ENCODE measurements at places on chromosomes 1 and 21. TPM values are rescaled to one million over a fixed set of nuclear protein-coding genes. Genes with fewer than 3 reads are reported as not detected.

Gene SYT14
- total RNA-seq = 51.4 TPM

- no peak for DNase-seq
These were observed 141.5 kb upstream of the FGGY start for GRCh38 chr1:59155351-59155750.

GRCh38 chr1:162956922-162957321 lies 95.9 kb upstream of the CCDC190 start:
- no peak for DNase-seq

DNA sequence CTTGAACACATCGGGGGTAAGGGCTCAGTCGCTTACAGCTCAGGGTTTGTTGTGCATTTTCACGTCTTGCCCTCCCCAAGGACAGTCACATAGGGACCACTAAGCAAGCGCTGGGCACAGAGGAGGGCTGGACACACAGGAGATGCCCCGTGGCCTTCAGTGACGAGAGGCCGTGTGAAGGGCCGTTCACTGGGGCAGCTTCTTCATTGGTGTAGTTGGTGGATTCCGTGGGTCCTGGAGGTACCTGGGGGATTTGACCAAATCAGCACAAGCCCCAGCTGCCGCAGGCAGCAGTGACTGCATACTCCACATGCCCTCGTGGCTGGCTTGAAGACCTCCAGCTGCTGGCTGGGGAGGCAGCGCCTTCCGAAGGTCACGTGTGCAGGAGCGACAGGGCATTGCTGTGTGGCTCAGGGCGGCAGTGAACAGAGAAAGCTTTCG lies 100.8 kb upstream of the C1orf174 start:
- no peak for DNase-seq

Gene ESPN
- not detected for total RNA-seq

All from frontal cortex (tissue), 4 donors.